ENCODE measurements at places on chromosomes 16 and 17.

DNA sequence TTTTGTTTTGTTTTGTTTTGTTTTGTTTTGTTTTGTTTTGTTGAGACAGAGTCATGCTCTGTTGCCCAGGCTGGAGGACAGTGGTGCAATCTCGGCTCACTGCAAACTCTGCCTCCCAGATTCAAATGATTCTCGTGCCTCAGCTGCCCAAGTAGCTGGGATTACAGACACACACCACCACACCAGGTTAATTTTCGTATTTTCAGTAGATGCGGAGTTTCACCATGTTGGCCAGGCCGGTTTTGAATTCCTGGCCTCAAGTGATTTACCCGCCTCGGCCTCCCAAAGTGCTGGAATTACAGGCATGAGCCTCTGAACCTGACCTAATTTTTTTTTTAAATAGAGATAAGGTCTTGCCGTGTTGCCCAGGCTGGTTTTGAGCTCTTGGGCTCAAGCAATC, 46.5 kb downstream of the CACNG3 start:
- no peak for DNase-seq

DNA sequence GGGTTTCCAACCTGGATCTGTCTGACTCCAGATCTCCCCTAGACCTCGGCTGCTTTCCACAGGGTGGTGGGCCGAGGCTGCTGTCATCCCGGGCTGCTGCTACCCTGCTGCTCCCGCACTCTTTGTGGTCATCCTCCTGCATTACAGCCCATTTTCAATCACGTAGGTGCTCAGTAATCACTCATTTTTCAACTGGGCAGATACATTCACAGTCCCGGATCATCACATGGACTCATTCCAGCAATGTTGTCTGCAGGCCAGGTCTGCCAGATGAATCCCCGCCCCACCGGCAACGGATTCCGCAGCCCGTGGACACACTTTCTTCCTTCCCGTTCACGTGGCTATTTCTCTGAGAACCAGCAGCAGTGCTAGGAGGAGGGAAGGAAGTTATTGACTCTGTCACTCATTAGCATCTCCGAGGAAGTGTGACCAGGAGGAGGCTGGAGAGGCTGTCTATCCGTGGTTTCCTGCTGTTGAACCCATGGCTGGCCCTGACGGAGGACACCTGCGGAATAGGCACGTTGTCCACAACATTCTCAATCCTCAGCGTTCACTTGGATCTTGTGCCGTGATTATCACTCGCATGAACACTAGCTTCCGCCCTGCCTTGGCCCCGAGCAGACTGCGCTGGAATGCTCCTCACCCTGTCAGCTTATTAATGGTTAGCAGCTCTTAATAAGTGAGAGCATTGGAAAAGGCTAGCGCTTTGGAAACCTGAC, 14.7 kb upstream of the ZCCHC14 start:
- no peak for DNase-seq

GRCh38 chr17:73197161-73197560, 4.3 kb downstream of the COG1 start:
- no peak for DNase-seq

DNA sequence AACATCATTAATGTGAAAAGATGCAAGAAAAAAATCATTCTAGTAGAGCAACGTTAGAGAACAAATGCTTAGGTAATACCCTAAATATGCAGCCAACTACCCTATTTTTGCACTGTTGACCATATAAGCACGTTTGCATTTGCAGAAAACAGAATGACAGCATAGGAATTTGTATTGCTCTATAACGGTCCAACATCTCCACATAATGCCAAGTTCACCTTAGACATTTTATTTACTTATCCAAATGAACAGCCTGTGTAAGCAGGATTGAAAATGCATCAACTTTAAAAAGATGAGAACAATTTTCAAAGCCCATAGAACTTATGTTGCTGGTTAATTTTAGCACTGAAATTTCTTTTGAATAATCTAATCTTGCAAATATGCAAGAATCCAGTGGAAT, 19.1 kb upstream of the RSL1D1 start:
- DNase-seq: no peak

GRCh38 chr17:58184986-58185761, 7.4 kb upstream of the EPX start:
- no peak for DNase-seq

GRCh38 chr17:28478712-28479615, 5.5 kb downstream of the SLC13A2 start:
- DNase-seq: no peak

GRCh38 chr16:48136547-48137360, 19.0 kb downstream of the ABCC12 start:
- DNase-seq: no peak

GRCh38 chr16:1564325-1564724, 30.9 kb downstream of the TMEM204 start:
- DNase-seq: peak; percentile 53

DNA sequence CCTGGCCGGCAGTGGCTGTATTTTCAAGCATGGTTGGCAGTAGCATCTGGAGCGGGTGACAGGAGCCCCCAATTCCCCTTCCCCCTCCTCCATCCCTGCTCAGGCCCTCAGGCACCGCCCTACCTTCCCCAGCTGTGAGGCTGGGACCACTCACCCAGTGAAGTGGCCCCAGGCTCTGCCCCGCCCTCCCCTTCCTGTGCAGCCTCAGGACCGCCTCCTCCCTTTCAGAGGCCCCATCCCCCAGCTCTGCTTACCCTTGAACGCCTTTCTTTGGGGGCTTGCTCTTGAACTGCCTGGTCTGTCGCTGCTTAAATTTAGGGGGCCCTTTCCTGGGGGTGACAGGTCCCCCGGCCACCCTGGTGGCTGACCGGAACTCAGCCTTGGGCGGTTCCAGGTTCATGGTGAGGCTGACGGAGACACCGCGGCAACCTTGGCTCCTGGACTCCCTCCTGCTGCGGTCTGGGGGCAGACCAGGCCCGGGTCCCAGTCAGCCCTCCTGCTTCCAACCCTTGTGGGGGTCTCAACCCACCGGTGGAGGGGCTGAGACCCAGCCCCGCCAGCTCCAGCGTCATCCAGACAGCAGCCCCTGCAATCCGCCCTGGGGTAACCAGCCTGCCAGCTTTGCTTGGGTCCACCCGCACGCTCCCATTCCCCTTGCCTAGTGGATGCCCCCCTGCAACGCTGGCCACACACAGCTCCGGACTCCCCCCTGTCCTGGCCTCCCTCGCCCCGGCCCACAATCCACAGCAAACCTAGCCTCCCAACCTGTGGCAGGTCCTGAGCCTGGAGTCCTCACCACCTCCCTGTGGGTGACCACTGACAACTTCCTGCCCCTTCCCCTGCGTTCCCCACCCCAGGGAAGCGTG, 3.2 kb downstream of the PDE6G start:
- DNase-seq: no peak

DNA sequence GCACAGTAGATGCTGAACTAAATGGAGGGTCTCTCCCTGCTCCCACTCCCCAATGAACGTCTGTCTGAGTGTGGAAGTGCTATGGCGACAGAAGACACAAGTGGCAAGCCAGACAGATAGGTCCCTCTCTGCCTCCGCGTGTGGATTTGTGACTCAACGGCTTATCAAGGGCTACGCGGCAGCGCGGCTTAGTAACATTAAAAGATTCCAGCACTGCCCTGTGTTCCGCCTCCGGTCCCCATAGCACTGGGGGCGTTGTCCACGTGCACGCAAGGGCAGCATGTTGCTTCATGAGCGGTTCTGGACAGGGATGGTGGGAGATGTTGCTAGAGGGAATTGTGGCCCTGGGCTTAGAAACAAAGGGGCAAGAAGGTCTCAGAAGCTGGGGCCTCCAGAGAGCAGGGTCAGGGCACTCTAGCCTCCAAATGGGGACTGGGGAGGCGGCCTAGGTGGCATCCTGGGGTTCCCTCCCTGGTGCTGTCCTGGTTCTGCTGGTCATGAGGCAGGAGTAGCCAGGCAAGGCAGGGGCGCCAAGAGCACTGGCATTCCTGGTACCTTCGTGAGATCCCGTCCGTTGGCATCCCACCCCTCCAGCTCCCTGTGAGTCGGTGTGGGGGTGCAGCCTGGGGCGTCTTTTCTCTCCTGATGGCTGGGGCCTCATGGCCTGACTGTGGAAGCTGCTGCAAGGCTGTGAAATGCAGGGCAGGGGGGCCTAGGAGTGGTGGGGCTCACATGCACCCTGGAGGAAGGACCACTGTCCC, 9.1 kb downstream of the CRHR1 start:
- DNase-seq: no peak

DNA sequence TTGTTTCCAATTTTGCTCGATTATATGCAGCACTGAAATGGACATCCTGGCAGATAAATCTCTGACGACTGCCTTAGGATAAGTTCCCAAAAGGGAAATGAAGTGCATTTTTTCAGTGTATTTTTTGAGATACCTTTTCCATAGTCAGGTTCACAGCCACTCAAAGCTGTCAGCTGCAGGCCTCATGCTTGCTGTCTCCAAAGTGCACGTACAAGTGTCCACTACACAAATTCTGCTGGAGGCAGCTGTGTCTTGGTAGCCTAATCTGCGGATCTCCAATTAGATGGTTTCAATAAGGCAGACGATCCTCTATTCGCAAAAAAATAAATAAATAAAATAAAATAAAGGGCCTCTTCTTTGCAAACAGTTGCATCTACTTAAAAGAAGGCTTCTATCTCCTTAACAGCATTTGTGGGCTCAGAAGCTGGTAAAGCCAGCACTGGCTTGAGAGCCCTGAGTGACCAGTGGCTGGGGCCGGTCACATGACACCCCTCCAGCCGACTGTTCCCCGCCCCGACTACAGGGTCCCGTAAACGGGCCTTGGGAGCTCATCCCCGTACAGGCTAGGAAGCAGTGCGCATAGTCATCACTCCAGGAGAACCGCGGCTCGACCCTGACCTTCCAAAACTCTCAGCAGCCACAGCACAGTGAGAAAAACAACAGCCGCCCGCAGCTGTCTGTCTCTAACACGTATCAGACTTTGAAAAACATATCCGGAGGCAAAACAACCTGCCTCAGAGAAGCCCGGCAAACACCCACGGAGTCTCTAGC, 18.8 kb downstream of the RPH3AL start:
- no peak for DNase-seq

- no peak for DNase-seq
Measured at GRCh38 chr17:78368348-78368747, 8.5 kb upstream of the SOCS3 start.

DNA sequence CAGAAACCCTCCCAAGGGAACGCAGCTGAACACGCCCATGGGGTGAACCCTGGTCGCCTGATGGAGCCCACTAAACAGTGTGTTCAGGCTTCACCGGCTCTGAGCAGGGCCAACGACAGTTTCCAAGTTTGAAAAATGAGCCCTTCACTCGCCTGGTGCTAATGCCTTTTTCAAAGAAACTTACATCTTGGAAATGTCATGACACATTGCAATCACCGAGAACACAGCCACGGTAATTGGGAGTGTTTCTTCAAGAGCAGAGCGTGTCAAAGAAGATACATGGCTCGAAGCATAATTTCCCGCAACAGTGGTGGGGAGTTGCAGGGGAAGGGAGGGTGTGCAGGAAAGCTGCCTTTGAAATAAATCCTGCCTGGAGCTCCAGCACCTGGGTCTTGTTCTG, 463.2 kb downstream of the TMEM114 start:
- DNase-seq: no peak

- DNase-seq: no peak
Measured at GRCh38 chr17:31568539-31568938, 177.1 kb downstream of the RAB11FIP4 start.
